ENCODE measurements at places on chromosomes 6 and 20. TPM values are rescaled to one million over a fixed set of nuclear protein-coding genes. Genes with fewer than 3 reads are reported as not detected.

SPATS1 gene
- total RNA-seq, result under 0.01 TPM

ENPP5 gene
- total RNA-seq, result 2.5 TPM

TINAG gene
- total RNA-seq, result not detected

SRMS gene
- not detected for total RNA-seq

PLCB4 gene
- total RNA-seq, result 13.7 TPM

TFAP2D gene
- not detected for total RNA-seq

GRCh38 chr6:157536223-157536545 lies 155.2 kb downstream of the ZDHHC14 start:
- no peak for DNase-seq

- no peak for DNase-seq
These were observed 5.4 kb upstream of the FAM210B start for GRCh38 chr20:56353356-56353755.

DNA sequence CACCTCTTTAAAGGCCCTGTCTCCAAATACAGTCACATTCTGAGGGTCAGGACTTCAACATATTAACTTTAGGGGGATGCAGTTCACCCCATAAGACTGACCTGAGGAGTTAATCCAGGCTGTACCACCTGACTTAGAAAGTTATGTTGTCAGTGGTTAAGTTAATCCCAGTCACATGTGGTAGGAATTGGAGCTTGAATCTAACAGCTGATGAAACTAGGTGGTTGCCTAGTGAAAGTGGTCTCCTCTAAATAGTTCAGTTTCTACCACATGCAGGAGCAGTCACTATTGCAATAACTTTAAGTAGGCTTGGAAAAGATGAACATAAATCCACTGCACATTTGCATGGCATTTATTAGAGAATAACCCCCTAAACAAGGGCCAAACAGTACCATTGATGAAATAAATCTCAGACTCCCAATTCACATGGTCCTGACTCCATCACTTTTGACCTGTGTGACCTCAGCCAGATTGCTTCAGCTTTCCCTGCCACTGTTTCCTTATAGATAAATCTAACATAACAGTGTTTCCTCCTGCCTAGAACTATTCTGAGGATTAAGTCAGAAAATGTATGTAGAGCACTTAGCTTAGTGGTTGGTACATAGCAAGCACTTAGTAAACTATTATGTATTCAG lies 20.1 kb downstream of the SAMD5 start:
- no peak for DNase-seq

DNA sequence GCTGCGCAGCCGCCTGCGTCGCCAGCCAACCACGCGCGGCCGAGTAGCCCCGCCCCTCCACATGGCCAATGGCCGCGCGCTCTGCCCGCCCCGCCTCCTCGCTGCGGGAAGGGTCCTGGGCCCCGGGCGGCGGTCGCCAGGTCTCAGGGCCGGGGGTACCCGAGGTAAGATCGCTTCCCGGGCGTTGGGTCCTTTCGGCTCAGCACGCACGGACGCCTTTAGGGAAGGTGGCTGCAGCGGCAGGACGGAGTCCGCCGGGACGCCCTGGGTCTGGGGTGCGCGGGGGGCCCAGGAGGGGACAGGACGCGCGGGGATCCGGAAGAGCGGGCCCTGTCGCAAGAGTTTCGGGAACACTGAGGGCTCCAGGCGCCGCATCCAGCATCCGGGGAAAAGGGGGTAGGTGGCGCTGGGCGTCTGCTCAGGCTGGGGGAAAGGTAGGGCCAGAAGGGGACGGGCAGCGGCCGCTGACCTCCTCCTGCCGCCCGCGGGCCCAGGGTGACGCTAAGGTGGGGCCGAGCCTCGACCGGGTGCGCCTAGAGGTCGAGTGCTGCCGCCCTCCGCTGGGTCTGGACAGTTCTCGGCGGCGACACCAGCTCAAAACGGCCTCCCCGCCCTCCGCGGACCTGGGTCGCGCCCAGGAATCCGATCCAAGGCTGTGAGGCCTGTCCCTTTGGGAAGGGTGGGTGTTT lies at the start of gene MAVS:
TSS of gene MAVS (plus strand) at position 95 of the 689 bp plus-strand sequence. CDS start 7,791 bp downstream, outside the sequence.
- peak; percentile 77 for DNase-seq

- no peak for DNase-seq
These were observed 31.8 kb downstream of the EZR start for GRCh38 chr6:158787395-158787794.

DNA sequence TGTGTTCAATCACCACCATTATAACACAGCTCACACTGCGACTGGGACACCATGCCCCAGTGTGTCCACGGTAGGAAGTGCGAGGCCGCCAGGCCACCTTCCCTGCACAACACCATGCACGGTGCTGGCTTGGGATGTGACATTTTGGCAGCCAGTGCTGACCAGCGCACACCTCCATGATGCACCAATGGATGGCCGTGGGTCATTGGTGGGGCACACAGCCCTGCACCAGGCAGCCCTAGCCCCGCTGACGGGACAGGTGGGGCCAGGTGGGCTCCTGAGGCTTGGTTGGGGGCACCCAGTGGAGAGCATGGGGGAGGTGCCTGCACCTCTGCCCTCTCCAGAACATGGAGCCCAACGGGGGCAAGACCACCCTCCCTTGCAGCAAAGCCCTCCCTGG lies 18.2 kb upstream of the FRMD1 start:
- no peak for DNase-seq

GRCh38 chr20:62986257-62986800 lies 20.4 kb downstream of the BHLHE23 start:
- no peak for DNase-seq

- DNase-seq, result no peak
These were observed 73.0 kb downstream of the TIAM2 start for GRCh38 chr6:155067956-155068615.

DNA sequence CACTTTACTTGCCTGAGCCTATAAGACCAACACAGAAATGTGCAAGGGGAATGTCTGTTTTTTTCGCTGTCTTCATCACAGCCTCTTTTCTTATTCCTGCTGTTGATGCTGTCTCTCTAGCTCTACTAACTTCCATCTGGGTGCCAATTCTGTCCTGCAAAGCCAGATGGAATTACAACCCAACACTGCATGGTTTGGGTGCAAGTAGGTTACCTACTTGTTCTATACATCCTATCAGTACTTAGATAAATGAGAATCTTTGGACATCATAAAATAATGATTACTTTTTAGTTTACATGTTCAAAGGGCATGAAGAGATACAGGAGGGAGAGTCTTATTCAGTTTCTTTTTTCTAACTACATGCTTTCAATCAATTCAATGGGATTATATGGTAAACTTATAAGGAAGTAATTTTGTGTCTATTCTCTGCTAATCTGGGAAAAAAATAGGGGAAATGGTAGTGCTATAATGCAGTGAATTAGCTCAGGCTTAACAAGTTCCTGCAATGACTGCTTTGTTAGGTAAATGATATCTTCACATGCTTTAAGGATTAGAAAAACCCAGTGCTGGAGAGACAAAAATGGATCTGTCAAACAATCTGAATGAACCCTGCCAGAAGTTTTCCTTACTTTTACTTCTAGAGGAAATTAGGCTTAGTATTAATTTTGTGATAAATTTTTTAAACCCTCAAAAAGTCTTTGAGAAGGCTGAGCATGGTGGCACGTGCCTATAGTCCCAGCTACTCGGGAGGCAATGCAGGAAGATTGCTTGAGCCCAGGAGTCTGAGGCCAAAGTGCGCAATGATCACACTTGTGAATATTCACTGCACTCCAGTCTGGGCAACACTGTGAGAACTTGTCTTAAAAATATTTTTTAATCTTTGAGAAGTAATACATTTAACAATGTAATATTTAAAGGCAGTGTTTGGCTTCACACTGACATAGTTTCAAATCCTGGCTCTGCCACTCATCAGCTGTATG lies 86.5 kb upstream of the E2F3 start:
- no peak for DNase-seq

GRCh38 chr20:44211177-44212039 lies 837 bp upstream of the OSER1 start:
- peak; percentile 47 for DNase-seq

GRCh38 chr20:51382111-51382985 lies 160.2 kb downstream of the NFATC2 start:
- DNase-seq, result no peak

GRCh38 chr20:5996765-5997164 lies 46.3 kb downstream of the MCM8 start:
- DNase-seq, result no peak

DNA sequence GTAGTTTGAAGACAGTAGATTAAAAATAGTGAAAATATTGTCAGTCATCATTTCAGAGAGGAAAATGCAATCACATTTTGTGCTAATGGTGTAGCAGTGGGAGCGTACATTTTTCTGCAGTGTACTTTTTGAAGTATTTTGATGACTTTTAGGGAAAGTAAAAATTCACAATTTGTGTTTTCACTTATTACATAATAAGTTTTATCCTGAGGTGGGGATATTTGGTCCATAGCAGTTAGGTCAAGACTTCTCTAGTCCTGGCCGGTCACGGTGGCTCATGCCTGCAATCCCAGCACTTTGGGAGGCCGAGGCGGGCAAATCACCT lies 122.3 kb downstream of the SASH1 start:
- no peak for DNase-seq

GRCh38 chr20:62667530-62668440 lies 25.5 kb downstream of the SLCO4A1 start:
- DNase-seq, result no peak

DNA sequence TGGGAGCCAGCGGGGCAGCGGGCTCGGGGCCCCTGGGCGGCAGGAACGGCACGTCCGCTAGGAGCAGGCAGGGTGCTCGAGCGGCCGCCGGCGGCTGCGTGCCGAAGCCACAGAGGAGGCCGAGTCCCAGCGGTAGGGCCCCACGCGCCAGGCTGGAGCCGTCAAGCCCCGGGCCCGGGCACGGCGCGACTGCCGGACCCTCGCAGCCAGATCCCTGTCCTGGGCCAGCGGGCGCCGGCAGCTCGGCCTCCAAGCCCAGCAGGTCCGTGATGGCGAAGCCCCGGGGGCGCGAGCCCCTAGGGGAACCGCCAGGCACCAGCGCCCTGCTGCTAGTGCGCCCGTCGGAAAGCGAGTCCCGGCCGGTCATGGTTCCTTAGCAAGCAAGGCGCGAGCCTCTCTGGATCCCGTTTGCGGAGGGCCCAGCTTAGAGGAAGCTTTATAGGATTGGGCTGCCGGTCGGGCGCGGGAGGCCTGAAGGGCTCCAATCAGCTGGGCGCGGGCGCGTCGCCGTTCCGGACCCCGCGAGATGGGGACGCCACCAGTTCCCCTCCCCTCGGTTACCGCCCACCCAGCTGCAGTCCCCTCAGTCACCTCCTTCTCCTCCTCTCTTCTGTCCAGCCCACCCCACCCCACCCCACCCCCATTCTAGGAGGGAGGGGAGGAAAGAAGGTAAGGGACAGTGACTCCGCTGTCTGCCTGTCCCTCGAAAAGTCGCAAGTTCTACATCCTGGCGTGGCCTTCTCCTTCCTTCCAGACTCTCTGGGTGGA lies at the start of gene VSX1:
TSS of gene VSX1 (minus strand) at position 412 of the 768 bp plus-strand sequence. CDS start at position 367, 45 bp downstream.
- DNase-seq, result no peak

- DNase-seq, result peak; percentile 98
These were observed 208.8 kb downstream of the ARHGAP18 start for GRCh38 chr6:129500958-129501739.

- DNase-seq, result no peak
These were observed 16.2 kb upstream of the CST3 start for GRCh38 chr20:23654000-23654399.

DNA sequence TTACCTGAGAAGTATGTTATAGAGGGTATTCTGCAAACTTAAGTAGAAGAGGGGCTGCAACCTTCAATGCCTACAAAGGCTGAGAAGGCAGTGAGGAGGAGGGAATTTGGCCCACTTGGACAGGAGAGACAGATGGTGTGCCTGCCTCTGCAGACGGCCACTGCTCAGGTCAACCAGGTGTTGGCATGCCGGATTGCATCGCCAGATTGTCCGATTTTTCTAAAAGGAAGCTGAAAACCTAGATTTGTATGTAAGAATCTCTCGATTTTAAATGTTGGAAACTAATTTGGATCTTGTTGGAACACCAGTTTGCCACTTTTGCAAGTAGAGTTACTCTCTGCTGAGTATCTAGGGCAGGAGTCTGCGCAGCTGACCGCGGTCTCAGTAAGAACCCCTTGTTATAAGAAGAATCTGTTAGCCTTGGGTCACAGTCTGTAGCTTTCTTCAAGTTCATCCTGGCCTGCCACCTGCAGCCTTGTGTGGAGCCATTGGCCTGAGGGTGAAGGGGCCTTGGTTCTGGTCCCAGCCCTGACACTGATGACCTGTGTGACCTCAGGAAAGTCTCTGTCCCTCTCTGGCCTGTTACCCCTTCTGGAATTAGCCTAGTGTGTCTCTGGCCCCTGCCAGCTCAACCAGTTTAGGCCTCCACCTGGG lies 54.4 kb downstream of the TGM2 start:
- DNase-seq, result no peak

GRCh38 chr20:19045371-19045770 lies 167.1 kb upstream of the SLC24A3 start:
- DNase-seq, result no peak

GRCh38 chr6:37168811-37169495 lies 999 bp upstream of the PIM1 start:
- no peak for DNase-seq

Measured in fibroblast of lung (primary cell).